Stimulated activated CD8-positive, alpha-beta memory T cell treated with anti-CD3 and anti-CD28 coated beads, Interleukin-12 subunit alpha, Interleukin-12 subunit beta, amount 100 ng/mL, for 1 hour (primary cell): ENCODE measurements at places on chromosomes 6 and 20.

DNA sequence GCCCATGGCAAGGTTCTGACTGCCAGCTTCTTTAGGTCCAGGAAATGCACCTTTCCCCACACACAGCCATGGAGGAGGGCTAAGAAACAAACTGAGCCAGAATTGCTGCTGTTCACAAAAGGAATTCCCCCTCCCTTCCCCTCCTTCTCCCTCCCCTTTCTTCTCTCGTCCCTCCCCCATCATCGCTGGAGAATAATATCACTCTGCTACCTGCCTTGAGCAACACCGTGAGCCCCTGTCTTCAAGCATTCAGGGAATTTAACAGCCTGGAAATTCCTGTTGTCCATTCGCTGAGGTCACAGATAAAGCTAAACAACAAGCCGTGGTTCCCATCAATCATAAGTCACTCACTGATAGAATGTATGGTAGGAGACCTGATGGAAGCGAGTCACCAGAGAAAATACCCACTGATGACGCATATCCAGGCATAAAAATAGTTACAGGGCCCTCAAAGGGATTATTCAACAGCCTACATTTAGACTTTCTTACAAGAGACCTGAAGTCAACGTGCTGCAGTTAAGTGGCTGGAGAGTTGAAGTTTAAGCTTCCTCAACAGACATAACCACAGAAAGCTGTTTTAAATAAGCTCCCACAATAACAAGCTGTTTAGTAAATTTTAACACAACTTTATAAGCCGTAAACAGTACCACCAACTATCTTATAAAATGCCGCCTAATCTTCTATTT is 59.7 kb downstream of the HIVEP2 start:
- no peak for DNase-seq

DNA sequence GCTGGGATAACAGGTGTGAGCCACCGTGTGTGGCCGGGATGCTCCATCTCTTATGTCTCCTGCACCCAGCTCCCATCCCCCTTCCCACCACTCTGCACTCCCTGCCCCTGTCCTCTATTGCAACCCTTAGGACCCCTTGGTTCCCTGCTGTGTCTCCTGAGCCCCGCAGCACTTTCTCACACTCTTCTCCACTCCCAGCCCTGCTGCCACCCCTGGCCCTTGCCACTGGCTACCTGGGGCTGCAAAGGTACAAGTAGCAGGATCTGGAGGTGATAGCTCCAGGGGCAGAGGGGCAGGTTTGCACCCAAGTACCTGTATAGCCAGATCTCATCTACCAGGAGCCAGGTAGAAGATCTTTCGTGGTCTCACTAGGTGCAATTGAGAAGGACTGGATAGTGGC is 6.6 kb upstream of the CPXM1 start:
- DNase-seq, result no peak

DNA sequence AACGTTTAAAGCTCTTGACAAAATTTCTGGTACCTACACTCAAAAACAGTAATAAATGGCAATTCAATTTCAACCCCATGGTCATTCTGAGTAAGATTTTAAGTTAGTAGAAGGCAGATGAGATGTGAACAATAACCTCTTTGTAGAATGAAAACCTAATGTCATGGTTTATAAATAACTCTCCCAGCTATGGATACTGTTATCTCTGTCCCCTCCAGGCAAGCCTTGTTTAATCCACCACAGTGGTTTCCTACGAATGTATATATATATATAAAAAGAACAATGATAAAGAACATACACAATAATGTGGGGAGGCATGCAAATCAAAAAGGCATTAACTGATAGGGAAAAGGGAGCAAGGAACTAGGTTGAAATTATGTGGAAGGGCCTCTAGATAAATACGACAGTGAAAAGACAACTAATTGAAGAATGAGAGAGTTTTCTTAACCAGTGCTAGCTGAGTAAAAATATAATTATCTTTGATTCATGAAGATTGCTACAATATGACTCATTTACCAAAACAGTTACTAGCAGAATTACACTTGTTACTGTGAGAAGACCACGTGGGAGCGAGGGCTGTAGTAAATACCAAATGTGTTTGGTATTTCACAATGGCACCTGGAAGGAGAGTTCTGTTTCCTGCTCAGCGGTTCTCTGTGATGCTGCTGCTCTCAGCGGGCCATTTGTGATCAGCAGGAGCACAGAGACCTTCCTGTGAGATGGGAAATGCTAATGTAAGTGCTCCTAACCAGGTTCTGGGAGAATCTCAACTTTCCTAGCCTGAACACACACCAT is 173.7 kb downstream of the MBOAT1 start:
- no peak for DNase-seq

GRCh38 chr20:9052136-9052535 is 16.8 kb upstream of the PLCB4 start:
- no peak for DNase-seq

DNA sequence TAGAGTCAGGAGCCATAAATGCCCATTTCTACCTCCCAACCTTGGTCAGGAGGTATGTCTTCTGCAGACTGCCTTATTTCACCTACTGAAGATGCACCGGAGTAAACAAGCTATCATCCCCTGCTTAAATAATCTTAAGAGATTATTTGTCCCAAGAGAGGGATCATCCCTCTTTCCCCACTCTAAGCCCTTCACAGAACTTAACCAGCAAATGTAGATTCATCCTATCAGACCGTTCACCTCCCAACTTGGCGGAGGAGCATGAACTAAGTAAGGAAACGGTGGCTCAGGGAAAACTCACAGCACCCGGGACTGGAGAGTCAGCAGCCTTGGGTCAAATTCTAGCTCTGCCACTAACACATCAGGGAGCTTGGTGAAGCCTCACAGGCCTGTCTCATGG is 115.3 kb downstream of the TRERF1 start:
- no peak for DNase-seq

DNA sequence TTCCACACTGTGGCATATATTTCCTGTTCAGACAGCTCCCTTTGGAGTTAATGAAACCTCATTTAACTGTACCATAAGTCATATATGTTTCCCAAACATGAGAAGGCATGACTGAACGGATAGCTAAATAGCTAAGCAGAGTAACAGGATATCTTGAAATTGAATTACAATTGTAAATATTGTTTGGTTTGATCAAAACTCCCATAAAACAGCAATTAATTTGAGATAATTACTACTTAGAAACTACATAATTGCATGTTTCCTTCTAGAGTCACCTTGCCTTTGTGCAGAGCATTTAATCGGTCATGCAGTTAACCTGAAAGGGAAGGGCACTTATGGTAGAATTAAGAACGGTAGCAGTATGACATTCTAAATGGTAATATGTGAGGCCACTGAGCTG is 179.0 kb upstream of the MAP3K7 start:
- no peak for DNase-seq

- no peak for DNase-seq
Measured at GRCh38 chr6:139468178-139468819, 93.9 kb upstream of the CITED2 start.

DNA sequence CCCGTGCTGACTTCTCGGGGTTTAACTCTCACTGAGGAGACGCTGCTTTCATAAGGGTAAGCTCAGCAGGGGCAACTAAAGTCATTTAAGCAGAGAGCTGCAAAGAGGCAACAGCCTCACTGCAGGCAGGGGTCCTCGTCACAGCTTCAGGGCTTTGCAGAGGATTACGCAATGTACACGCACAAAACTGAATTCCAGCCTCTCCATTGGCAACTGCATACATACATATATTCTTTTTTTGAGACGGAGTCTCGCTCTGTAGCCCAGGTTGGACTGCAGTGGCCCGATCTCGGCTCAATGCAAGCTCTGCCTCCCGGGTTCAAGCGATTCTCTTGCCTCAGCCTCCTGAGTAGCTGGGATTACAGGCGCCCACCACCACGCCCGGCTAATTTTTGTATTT is 2.4 kb downstream of the GMEB2 start:
- DNase-seq, result no peak

DNA sequence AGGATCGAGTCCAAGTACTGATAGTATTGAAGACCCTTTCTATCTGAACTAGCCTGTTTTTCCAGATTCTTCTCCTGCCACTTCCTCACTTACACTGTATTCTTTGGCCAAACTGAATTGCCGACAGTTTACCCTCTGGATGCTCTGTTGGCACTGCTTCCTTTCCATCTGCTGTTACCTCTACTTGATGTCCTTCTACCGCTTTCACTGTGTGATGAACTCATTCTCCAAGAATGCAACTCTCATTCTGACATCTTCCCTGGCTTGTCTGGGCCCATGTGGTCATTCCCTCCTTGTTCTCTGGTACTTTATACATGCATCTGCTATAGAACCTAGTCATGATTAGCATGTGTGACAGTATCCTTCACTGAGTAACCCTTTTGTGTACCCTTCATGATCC is 16.3 kb downstream of the RPRD1B start:
- no peak for DNase-seq

GRCh38 chr20:62924442-62925075 is 1.7 kb downstream of the DIDO1 start:
- no peak for DNase-seq

DNA sequence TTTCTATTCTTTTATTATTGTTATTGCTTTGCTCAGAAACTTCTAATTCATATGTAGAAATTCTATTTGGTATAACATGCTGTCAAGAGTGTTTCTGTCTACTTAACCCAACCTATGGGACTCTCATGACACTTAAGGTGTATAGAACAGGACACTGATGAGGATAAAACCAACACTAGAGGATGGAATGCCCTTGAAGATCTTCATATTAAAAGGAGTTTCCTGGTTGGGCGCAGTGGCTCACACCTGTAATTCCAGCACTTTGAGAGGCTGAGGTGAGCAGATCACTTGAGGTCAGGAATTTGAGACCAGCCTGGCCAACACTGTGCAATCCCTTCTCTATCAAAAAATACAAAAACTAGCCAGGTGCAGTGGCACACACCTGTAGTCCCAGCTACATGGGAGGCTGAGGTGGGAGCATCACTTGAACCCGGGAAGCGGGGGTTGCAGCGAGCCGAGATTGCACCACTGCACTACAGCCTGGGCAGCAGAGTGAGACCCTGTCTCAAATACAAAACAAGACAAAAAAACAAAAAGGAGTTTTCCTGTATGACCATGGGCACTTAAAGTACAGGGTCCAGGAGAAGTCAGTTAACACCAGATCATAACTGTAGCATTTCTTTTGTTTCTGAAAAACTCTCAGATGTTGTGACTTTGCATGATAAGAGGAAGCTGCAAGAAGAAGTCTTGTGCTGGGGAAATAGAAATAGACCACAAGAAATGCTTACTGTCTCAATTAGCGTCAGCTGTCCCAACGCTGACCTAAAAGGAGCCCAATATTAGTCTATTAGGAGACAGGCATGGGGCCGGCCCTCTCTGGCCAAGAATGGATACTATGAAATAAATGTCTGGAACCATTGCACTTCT is 38.9 kb upstream of the CD2AP start:
- no peak for DNase-seq

GRCh38 chr6:4936681-4937041 is 67.2 kb downstream of the RPP40 start:
- DNase-seq, result no peak

- DNase-seq, result no peak
Measured at GRCh38 chr6:35402136-35402855, 49.8 kb upstream of the FANCE start.

DNA sequence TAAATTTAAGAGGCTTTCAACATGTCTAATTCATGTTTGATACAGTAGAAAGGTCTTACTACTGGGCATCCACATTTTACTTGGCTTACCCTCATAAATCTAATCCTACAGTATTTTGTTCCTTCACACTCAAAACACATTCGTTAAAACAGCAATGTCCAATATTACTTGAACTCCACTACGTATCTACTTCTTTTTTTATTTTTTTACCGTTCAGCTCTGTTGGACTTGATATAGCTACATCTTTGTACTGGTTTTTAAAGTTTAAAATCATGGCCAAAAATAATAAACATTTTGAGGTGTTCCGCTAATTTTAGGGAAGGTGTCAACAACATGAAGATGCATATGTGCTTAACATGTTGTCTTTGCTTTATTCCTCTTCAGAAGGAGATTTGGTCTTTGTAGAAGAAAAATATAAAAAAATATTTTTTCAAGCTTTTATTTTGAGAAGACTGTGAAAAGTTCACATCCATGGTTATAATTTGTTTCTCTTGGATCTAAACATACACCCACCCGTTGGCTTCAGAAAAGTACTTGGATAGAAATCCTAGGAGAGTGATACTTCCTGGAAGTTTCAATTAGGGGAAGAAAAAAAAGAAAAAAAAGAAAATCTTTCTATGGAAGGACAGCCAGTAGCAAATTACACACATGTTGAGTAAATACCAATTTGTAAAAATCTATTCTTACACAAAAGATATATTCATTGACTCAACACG is 71.5 kb downstream of the EPB41L2 start:
- no peak for DNase-seq

- DNase-seq, result no peak
Measured at GRCh38 chr6:163994566-163994965, 580.0 kb downstream of the QKI start.

DNA sequence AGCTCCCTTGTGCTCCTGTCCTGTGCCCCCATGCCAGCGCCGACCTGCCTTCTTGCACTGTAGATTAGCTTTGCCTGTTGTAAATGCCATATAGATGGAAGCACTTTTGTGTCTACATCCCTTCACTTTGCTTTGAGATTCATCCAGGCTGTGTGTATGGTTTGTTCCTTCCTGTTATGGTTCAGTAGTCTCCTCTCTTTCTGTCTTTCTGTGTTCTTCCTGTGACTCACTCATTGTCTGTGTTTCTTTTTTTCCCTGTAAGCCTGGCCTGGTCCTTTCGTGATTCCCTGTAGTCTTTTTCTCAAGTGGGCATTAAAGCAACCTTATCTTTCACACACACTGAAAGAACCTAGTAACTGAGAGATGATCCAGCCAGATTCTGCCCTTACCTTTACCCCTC is 66.6 kb downstream of the JARID2 start:
- DNase-seq, result no peak
